ENCODE measurements at places on chromosomes 4 and X.
A peak's percentile ranks its signal among the peaks of the same experiment; 100 is the strongest.

GRCh38 chr4:71217688-71218087 lies 121.1 kb upstream of the SLC4A4 start:
- DNase-seq = no peak

- DNase-seq = no peak
These were observed 51.8 kb downstream of the STX18 start for GRCh38 chr4:4490041-4490440.

DNA sequence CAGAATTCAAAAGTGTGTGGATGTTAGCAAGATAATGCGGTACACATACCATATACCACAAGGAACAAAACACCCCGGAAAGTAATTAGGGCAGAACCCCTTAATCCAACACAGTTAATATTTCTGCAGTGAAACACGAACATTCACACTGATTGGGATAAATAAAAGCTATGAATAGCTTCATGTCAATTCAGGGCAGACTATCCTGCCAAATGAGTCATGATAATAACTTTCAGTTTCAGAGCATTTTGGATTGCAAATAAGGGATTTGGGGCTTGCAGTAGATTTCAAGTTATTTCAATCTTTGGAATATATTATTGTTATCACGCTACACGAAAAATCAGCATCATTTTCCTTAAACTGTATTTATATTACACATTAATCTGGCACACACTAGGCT lies 24.3 kb downstream of the IRF2 start:
- no peak for DNase-seq

DNA sequence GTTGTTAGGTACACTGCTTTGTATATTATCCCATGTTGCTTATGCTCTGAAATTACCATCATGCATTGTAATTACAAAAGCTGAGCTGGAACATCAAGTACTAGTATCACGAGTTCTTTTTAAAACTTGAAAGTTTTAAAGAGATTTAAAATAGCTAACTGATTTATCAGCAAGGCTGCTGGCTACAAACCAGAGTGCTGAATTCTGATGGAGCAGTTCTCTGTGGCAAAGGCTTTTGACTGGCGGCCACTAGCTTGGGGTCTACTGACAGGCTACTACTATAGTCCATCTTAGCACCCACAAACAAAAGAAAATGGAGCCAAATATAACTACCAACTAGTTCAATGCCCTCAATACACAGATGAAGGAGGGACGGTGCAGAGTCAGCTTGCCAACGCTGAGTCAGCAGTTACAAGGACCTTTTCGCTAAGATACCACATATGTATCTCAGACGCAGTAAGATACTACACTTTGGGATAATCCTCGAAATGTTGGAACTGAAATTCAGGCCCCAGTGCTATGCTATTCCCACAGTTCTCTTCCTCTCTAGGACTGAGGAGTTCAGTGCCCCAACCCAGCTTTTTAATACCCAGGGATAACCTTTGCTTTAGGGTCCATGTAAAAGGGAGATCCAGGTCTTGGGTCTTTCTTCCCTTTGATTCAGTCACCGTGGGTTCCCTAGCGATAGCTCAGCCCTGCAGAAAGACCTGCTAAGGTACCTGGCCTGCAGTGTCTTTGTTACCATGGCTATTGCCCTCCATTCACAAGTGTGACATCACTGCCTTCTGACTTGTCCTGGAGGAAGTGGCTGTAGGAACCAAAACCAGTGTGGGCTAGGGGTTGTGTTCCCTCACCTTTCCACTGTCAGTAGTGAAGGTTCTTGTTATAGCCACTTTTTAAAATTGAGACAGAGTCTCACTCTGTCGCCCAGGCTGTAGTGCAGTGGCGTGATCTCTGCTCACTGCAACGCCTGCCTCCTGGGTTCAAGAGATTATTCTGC lies 22.8 kb downstream of the MFAP3L start:
- no peak for DNase-seq

DNA sequence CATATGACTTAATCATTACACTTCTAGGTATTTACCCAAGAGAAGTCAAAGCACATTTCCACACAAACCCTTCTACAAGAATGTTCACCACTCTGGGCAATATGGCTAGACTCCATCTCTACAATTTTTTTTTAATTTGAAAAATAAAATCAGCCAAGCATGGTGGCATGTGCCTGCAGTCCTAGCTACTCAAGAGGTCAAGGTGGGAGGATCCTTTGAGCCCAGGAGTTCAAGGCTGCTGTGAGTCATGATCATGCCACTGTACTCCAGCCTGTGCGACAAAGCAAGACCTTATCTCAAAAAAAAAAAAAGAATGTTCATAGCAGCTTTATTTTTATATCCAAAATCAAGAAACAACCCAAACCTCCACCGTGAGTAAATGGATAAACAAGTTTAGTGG lies 70.3 kb upstream of the MBNL3 start:
- DNase-seq = no peak

DNA sequence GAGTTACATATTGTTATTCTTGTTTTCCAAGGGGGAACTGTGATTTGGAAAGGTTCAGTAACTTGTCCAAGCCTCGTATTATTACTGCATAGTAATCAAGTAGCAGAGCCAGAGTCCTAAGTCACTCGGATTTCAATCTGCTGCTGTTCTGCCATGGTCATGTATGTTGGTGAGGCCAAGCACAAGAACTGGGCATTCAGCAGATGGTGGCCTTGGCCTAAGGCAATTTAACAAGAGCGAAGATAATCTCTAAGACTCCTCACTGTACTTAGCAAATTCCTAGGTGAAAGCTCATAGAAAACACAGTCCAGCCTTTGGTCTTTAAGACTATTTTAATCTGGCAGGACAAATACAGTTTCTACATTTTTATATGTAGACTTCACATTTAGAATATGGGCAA lies 64.8 kb downstream of the NDST3 start:
- no peak for DNase-seq

DNA sequence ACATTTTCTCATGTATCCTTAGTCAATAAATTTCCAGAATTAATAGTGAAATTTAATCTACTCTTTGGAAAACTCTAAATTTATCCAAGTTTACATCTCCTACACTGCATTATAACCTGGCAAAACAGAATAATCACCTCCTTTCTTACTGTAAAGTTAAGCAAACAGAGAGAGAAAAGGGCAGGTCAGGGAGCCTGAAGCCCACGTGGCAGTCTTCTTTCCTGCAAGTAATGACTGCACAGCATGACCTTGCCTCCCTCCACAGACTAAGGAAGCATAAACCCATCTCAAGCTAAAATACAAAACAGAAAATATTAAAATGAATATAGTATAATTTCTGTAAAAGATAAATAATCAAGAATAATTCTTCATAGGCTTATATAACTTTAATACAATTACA lies 1153.0 kb downstream of the C4orf33 start:
- no peak for DNase-seq

- no peak for DNase-seq
These were observed 62.9 kb downstream of the TMEM165 start for GRCh38 chr4:55458611-55459010.

DNA sequence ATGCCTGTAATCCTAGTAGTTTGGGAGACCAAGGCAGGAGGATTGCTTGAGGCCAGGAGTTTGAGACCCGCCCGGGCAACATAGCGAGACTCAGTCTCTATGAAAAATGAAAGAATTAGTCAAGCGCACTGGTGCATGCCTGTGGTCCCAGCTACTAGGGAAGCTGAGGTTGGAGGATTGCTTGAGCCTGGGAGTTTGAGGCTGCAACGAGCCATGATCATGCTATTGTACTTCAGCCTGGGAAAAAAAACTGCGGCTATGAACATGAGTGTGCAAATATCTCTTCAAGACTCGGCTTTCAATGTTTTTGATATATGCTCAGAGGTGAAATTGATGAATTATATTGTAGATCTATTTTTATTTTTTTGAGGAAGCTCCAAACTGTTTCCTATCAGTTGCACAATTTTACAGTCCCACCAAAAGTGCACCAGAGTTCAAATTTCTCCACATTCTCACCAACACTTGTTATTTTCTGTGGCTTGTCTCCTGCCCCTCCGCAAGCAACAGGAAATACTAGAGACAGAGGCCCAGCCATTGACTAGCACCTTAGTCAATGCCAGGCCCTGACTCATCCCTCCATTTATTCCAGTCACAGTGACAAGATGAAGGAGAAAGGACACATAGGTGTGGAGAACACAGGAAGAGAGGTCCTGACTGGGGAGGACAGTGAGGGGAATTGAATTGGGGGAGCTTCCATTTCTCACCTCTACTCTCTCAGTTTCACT lies 33.1 kb upstream of the ZNF41 start:
- no peak for DNase-seq

GRCh38 chr4:107044170-107044569 lies 8.1 kb upstream of the DKK2 start:
- DNase-seq = no peak

DNA sequence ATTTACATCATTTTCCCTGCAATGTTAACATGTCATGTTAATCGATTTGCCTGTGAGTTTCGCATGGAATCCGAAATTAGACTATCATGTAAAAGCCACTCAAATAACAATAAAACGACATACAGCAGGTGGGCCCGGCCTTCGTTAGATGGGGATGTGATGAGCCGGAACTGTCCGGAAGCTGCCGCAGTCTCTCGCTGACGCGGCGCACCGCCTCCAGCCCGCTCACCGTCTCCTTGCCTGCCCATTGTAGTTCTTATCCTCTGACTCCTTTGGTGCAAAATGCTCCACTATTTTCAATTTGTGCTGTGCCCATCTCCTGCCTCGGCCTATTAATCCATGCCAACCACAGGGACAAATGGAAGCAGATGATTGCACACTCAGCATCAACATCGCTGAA lies 877.5 kb upstream of the TENM3 start:
- DNase-seq = no peak

DNA sequence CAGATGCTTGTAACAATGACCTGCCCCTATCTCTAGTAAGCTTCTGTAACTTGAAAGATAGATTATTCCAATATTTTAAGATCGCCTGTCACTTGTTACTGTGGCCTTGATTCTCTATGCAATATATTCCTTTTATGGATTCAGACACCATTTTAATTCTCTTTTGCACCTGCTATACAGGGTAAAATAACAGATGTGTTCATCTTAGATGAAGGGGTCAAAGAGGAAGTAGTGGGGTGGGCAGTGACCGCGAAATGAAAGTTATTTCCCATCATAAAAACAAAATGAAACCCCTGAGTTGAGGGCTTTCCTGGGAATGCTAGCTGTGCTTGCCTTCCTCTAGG lies 175.9 kb downstream of the TSPAN5 start:
- DNase-seq = no peak

DNA sequence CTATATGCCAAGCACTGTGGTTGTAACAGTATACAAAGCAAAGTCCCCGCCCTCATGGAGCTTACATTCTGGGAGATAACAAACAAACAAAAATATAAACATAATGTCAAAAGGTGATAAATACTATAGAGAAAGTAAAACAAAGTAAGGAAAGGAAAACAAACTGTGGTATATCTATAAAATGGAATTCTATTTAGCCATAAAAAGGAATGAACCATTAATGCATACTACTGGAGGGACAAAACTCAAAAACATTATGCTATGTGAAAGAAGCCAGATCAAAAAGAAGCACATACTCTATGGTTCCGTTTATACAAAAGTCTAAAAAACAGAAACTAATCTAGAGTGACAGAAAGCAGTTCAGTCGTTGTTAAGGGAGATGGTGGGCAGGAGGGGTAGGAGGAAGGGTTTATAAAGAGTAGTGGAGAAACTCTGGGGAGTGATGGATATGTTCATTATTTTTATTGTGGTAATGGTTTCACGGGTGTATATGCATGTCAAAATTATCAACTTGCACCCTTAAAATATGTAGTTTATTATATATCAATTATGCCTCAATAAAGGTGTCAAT lies 31.5 kb downstream of the GPC3 start:
- no peak for DNase-seq

DNA sequence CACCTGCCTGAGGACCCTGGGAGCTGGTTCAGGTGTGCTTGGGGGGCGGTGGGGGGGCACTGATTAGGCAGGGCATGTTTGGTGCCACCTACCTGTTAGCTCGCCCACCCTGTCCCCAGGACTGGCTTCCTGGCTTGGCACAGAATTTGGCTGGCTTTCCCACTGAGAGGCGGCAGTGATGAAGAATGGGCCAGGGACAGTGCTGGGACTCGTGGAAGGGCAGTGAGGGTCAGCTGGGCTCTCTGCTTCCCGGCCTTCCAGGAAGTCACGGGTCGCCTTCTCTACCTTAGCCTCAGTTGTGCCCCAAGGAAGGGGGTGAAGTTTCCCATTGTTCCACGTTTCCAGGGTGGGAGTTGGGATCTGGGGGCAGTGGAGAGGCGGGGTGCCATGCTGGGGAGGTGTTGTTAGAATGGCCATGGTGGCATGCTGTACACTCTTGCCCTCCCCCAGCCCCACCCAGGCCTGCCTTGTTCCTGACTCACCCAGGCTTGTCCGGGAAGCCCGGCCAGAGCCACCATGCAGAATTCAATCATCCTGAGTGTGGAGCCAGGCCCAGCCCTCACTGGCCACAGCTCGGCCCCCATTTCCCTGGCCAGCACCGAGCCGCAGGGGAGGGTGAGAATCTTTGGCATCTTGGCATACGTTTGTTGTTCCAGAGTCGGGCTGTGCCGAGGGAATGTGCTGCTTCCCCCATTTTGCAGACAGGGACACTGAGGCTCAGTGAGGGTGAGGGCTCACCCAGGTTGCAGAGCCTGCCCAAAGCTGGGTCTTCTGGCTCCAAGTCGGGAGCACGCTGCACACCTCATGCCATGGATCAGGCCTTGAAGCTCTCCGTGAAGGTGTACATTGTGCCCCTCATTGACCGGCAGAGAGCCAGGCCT lies 21.9 kb upstream of the GPR78 start:
- DNase-seq = no peak

DNA sequence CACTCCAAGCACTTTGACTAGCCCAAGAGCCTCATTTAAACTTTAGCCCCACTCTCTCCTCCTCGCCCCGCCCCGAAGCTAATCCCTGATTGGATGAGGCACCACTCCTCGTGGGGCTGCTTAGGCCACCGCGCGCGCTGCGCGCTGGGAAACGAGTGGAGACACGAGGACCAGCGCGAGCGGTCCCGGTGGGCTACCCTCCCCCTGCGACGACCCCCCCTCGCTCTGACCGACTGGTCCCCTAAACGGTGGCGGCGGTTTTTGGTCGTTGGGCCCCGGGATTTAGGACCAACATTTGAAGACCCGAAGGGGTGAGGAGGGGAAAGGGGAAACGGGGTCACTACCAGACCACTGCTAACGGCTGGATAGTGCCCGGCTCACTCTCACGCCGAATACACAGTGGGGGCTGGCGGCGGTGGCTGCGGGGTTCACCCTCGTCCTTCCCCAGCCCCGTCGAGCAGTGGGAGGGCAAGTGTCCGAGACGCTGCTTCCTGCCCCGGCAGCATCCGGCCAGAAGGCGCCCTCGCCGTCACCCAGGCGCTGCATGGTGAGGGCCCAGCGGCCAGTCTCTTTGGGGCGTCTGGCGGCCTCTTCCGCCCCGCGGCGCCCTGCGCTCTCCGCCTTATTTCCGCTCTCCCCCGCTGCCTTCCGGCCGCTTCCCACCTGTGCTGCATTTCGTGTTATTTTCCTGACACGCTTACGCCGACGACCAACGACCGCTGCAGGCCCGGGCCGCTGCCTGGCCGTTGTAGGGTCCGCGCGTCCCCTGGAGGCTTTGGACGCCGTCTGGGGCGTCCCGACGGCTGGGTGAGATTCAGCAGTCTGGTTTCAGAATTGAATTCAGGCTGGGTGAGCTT lies at the start of gene RBM46:
RBM46 (plus strand) TSS at position 147 of the 857 bp plus-strand sequence. CDS start 15,481 bp downstream, outside the sequence.
- DNase-seq = no peak

- DNase-seq = no peak
These were observed 785.3 kb downstream of the ADGRL3 start for GRCh38 chr4:61985426-61985825.

- DNase-seq = no peak
These were observed 21.0 kb upstream of the TMSB15B start for GRCh38 chrX:103941201-103941975.

GRCh38 chrX:125175991-125176584 lies 143.6 kb upstream of the TEX13C start:
- DNase-seq = no peak

GRCh38 chrX:71492231-71493065 lies 40.5 kb upstream of the OGT start:
- DNase-seq = peak; percentile 68

Data from left forelimb (tissue), 1 donor.